NCI-H1048 (cell line): ENCODE measurements at places on chromosomes 16 and 17.

DNA sequence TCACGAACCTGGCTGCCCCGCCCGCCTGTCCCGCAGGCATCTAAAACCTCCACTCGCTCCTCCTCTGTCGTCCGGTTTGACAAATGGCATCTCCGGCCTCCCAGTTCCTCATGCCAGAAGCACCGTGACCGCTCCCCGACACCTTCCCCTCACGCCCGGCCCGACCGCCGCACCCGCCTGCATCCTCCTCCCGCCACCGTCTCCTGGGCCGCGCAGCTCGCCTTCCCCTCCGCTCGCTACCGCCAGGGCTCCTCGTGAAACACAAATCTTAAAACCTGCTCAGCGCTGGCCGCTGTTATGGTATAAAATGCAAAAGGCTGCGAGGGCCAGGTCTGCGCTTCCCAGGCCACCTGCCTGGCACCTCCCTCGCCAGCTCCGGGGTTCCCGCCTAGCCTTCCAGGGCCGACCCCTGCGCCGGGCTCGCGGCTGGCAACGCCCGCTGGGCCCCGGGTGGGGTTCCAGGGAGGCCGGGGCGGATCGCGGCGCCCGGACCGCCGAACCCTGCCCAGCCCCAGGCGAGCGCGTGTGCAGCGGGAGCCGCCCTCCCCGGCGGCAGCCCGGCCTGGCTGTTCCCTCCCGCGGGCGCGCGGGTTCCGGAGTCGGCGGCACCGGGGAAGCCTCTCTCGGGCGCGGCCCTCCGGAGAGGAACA is 488 bp downstream of the SPSB3 start:
- no peak for DNase-seq

DNA sequence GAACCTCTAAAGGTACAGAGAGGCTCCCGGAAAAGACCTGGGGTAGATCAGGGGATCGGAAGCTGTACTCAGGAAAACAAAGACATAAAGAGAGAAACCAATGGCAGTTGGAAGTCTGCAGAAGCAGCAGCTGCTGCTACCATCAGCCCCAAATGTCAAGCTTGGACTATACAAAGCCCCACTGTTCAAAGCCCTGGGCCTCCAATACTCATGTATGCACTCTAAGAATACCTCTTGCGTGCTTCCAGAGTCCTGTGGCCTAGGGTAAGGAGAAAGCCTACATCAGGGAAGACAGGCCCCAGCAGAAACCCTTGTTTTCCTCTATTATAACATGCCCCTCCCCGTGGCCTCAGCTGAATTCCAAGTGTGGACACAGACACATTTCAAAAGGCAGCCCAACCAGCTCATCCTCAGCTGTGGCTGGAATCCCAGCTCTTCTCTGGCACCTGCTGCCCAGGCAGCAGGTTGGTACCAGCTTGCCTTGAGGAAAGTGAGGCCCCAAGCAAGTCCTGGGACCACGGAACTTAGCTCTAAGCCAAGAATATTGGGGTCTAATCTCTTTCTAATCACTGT is 19.3 kb upstream of the MTMR4 start:
- DNase-seq = no peak

- no peak for DNase-seq
Observed at GRCh38 chr16:85819245-85819644, 19.8 kb downstream of the COX4I1 start.

DNA sequence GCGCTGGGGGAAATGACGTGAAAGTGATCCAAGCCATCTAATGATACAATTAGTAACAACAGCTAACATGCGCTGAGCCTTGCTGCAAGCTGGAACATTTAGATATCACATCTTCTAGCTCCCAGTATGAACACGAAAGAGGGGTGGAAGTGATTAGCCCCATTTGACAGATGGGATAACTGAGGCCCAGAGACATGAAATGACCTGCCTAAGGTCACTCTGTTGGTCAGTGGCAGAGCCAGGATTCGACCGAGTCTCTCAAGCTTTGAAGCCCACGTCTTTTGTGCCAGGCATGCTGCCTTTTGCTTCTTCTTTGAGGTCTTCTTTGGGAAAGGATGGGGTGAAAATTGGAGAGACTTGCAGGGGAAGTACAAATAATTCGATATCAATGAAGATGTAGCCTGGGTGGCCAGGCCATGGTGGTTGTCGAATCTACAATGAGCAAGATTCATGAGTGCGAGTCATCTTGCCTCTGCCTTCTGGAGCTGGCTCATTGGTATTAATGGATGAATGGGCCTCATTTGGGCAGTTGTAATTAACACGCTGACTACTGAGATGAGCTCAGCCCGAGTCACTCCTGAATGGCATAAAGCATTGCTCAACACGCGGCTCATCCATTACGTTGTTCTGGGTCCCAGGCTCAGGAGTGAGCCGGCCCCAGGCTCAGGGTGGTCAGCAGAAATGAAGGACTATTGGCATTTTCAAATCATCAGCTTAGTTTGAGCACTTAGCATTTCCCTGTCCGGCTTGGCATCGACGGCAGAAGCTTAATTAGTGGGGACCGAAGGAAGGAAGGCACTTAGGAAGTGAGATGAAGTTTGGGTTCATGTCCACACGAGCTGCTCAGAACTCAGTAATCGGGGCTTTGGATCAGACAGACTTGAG is 28.0 kb upstream of the GPRC5B start:
- no peak for DNase-seq

GRCh38 chr17:58270476-58271215 is 10.1 kb downstream of the MPO start:
- DNase-seq = no peak

GRCh38 chr16:85936816-85937215 is 37.9 kb downstream of the IRF8 start:
- no peak for DNase-seq

DNA sequence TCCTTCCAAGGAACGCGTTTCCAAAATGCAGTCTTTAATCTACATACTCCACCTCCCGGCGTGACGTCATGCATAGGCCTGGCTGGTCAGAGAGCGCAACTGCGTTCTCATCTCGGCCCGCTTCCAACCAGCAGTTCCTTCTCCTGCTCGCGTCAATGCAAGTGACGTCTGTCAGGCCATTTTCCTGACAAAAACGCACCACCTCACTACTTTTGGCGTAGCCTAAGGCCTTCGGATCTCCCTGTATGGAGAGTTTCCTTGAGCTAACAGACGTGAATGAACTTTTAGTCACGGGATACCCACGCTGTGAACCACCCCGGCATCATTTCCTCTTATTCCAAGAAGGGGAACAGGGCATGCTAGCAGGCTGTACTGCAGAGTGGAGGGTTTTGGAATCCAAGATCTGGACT is 25.0 kb downstream of the TEX14 start:
- no peak for DNase-seq

GRCh38 chr16:57624044-57624688 is 4.3 kb upstream of the ADGRG1 start:
- DNase-seq = no peak

GRCh38 chr17:7304179-7304578 is 3.2 kb upstream of the EIF5A start:
- no peak for DNase-seq

GRCh38 chr17:3622977-3623594 is 13.0 kb downstream of the SHPK start:
- DNase-seq = no peak

- no peak for DNase-seq
Observed at GRCh38 chr16:70574595-70575271, 51.1 kb downstream of the SF3B3 start.

GRCh38 chr17:45098869-45099616 is 33.3 kb downstream of the PLCD3 start:
- DNase-seq = peak; percentile 23

- no peak for DNase-seq
Observed at GRCh38 chr16:83420206-83420760, 387.5 kb upstream of the HSBP1 start.

DNA sequence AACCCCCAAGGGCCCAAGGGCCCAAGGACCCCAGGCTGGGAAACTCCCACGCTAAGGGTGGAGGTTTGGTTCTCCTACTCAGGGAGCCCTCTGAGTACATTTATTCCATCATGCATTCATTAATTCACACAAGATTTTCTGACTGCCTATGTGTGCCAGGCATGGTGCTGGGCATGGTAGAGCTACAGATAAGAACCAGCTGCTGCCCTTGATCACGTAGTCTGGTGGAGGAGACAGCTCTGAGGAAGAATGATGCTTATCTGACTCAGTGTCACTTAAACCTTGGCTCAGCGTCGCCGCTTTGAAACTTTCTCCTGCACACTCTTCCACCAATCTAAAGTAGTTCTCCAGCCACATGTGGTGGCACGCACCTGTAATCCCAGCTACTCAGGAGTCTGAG is 3.6 kb upstream of the ARL4D start:
- DNase-seq = no peak

DNA sequence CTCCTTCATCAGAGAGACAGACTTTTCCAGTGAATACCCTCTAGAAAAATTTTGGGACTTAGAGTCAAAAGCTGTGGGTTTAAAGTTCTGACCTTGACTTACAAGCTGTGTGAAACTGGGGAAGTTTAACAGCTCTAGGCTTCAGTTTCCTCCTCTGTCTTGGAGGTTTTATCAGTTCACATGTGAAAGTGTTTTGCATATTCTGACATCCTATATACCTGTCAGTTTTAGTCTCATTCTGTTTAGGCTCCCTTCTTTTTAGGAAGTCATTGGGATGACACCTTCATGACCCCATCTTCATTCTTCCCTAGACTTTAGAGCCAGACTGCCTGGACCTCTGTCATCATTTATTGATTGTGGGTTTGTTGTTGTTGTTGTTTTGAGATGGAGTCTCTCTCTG is 44.4 kb downstream of the YPEL2 start:
- DNase-seq = no peak

- no peak for DNase-seq
Observed at GRCh38 chr17:50346313-50347116, 589 bp downstream of the XYLT2 start.

DNA sequence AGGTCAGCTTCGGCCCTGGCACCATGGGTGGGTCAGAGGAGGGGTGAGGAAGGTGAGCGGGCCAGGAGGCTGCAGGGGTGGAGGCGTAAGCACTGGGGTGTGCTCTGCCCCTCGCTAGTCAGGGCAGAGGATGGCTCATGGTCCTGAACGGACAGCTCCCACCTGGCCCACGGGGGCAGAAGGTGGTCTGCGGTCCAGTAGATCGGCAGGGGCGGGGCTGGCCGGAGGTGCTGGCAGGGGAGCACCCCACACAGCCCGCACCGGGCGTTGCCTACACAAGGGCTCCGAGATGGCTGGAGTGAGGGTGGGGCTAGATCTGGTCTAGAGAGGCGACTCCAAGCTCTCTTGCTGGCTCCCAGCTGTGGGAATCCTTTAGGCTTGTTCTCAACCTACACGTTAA is 8.2 kb downstream of the NPTX1 start:
- DNase-seq = no peak

- no peak for DNase-seq
Observed at GRCh38 chr17:34269969-34270368, at the start of gene CCL7. TSS of gene CCL7 (plus strand) at chr17:34270221. CDS start at chr17:34270291, 70 bp downstream.

DNA sequence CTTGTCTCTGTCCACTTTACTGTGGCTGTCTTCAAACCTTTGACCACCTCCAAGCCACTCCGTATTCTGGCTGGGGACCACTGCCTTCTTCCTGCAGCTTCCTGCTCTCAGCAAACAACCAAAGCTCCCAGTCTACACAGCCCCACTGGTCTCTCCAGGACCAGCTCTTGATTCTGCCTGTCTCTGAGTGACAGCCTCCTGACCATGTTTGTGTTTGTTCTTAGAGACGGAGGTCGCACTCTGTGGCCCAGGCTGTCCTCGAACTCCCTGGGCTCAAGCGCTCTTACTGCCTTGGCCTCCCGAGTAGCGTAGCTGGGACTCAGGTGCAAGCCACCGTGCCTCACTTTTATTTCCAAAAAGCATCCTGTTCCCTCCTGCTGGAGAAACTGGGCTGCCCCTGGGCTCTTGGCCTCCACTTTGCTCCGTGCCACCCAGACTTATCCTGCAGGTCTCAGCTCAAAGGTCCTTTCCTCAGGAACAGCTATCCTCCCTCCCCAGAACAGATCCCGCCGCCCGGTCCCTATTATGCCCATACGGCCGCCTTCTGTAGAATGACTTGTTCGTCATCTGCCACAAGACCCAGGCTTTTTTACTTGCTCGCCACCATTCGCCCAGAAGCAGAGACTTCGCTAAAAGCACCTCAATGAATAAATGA is 9.1 kb downstream of the MNT start:
- no peak for DNase-seq

GRCh38 chr16:11585460-11586377 is 1.0 kb downstream of the LITAF start:
- DNase-seq = no peak

GRCh38 chr16:89191901-89192185 is 8.5 kb downstream of the SLC22A31 start:
- no peak for DNase-seq

GRCh38 chr17:2967515-2967914 is 95.9 kb downstream of the OR1D5 start:
- no peak for DNase-seq

DNA sequence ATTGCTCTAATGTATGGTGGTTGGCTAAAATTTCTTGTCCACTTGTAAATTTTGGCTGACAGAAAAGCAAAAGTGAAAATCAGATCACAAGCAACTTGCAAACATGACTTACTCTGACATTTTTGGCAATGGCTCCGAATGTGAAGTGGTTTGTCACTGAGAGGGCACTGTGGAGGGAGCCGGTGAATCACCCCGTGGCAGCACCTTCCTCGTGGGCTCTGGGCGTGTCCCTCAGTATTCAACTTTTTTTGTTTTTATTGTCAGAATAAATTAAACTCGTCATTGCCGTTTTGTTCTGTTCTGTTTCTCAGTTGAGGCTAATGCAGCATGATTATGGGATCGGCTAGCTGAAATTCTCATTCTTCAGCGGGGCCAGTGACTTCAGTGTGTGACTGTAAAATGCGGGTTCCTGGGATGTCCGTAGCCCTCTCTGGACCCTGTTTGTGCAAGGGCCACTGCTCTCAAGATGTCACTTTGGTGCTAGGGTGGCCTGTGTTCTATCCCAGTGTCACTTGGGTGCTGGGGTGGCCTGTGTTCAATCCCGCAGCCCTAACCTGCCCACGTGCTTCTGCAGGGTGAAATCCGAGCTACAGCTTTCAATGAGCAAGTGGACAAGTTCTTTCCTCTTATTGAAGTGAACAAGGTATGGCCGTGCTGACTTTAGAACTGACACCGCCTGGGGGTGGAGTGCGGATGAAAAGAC is 48.8 kb downstream of the RPA1 start:
- no peak for DNase-seq

GRCh38 chr17:74235911-74236371 is 22.6 kb downstream of the TTYH2 start:
- no peak for DNase-seq

DNA sequence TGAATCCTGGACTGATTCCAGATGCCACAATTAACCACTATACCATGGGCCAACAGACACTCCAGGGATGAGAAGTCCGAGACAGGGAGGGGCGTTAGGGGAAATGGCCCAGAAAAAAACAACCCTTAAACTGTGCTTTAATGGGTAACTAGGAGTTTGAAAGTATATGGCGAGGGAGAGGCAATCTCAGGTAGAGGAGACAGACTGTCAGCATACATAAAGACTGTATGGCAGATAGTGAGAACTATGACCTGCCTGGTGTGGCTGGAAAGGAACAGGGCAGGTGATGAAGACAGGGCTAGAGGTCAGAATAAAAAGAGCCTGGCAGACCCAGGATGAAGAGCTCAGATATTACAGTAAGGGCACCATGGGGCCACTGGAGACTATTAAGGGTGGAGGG is 8.1 kb downstream of the ZZEF1 start:
- DNase-seq = no peak
